ENCODE measurements at places on chromosomes 2 and 18.

DNA sequence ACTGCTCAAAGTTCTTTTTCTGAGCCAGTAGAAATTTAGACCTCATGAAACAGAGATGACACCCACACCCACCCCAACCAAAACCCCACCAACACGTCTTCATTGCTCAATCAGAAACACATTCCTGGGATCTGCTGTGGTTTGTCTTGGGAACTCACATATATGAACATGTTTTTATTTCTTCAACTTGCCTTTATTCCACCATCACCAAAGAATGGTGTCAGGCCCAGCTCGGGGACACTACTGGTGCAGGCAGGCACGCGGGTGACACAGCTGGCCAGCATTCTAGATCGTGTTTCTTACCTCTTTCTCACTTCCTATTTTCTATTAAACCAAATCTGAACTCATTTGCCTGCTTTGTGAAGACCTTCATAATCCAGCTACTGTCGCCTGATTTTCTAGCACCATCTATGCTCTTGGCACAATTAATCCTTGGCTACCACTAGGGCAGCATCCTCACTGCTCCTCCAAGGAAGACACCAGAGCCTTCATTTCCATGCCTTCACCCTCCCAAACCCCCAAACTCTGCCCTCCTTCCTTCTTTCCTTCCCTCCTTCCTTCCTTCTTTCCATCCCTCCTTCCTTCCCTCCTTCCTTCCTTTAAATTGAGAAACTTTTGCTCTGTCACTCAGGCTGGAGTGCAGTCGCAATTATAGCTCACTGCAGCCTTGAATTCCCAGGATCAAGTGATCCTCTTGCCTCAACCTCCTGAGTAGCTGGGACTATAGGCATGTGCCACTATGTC, 157.1 kb downstream of the BCL2 start:
- DNase-seq = peak; percentile 66

- no peak for DNase-seq
Observed at GRCh38 chr18:36440614-36441013, 143.1 kb downstream of the FHOD3 start.

GRCh38 chr18:75041586-75041985, 167.4 kb downstream of the PTGR3 start:
- peak; percentile 4 for DNase-seq

- DNase-seq = no peak
Observed at GRCh38 chr2:190877436-190877835, 3.2 kb upstream of the GLS start.

DNA sequence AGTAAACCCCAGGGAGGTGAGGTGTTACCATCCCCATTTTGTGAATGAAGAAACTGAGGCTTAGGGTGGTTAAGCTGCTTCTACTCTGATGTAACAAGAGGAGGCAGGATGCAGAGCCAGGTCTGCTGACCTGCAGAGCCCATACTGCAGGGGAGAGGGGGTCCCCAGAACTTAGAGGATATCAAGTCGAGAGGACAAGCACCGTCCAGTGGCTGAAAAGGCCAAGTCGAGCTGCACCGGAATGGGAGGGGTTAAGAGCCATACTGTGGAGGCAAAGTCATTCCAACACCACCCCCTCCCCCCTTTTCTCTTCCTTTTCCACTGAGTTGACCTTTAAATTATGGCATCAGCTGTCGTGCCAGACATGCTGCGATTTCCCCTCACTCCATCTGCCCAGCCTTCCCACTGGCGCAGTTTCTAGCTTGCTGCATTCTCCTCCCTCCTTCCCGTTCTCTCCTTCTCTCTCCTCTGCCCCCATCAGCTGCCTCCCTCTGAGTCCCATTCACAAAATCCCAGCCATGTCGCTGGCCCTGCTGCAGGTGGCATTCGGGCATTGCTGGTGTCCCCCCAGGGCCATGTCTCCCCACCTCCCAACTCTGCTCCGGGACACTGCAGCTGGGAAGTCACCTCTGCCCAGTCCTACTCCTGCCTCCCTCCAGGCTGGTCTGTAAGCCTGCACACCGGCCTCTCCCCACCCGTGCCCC, 346.9 kb downstream of the DYSF start:
- DNase-seq = no peak

DNA sequence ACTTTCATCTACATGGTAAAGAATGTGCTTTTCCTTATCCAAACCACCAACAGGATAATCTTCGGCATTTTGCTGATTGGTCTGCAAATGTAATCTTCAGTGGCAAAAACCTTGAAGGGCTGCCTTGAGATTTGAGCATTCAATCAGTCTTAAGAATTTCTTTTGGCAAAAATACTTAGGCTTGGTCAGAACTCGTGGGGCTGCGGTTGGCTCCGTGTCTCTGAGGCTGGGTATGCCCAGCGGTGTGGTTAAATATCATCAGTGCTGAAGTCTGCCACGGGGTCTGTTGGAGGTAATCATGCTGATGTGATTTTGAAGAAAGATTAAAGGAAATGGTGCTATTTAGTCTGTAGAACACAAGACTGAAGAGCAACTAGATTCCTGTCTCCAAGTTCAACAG, 262.6 kb downstream of the EN1 start:
- DNase-seq = no peak

DNA sequence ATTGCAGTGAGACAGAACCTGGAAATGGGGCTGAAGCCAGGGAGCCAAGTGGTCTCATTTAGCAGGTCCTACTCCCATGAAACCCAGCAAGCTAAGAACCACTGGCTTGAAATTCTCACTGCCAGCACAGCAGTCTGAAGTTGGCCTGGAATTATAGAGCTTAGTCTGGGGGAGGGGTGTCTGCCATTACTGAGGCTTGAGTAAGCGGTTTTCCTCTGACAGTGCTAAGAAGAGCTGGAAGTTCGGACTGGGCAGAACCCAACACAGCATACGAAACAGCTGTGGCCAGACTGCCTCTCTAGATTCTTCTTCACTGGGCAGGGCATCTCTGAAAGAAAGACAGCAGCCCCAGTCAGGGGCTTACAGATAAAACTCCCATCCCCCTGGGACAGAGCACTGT, 305.7 kb upstream of the SETBP1 start:
- DNase-seq = no peak

DNA sequence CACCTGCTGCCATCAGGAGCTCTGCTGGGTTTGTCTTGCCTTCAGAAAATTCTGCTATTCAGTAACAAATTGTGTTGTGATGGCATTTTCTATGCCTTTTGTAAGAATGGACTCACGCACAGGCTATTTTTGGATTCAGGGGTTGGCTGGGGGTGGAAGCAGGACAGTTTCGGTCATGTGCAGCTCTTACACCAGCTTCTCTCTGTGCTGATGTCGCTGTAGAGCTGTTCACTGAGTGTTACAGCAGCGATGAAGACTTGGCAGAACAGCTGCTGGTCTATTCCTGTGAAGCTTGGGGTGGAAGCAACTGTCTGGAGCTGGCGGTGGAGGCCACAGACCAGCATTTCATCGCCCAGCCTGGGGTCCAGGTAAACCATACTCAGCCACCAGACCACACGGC, 49.2 kb downstream of the TRPM8 start:
- DNase-seq = no peak

GRCh38 chr2:33015421-33016142, 68.8 kb downstream of the LTBP1 start:
- DNase-seq = no peak

GRCh38 chr2:195105581-195105980, 551.4 kb upstream of the SLC39A10 start:
- no peak for DNase-seq

DNA sequence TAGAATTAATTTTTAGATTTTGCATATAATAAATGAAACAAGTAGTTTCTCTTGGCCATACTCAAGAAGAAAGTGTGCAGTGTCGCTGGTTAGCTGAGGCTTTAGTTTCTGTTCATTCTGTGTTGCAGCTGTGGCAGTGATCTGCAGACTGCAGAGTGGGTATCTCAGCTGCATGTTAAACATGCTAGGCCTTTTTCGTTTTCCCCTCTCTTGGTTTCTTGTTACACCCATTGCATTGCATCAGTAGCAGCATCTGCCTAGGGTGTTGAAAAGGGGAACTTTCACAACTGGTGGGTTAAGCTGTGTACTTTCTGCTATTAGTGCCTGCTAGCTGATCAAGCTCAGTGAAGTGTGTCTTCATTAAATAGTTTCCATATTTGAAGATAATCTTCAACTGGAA, 51.3 kb downstream of the ACSL3 start:
- DNase-seq = no peak

- no peak for DNase-seq
Observed at GRCh38 chr2:183408562-183408961, 284.3 kb downstream of the NUP35 start.

DNA sequence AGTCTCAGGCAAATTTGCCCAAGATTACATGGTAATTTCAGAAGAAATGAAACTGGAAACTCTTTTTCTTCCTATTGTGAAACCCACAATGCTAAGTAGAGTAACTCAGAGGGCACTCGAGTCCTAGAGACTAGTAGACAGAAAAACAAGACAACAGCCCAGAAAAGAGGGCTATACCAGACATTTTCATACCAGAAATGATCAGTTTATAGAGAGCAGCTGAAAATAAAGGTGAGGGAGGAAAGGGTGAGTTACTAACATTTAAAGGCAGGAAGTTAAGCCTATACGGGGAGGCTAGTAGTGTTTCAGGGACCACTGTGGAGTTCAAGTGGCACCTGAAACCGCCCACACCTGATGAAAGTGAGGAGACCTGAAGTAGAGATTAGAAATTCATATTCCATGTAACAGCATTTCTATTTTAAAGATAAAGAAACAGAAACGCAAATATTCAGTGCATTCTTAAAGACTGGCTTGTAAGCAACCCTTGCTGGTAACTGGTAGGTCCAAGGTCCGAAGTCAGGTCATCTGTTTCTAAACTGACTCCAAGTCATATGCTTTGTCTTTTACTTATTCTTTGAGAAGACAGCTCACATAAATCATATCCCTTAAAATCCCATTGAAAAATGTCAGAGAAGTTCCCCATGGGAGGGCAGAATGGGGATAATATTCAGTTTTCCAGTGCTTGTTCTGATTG, 145.1 kb upstream of the ITGB6 start:
- no peak for DNase-seq

DNA sequence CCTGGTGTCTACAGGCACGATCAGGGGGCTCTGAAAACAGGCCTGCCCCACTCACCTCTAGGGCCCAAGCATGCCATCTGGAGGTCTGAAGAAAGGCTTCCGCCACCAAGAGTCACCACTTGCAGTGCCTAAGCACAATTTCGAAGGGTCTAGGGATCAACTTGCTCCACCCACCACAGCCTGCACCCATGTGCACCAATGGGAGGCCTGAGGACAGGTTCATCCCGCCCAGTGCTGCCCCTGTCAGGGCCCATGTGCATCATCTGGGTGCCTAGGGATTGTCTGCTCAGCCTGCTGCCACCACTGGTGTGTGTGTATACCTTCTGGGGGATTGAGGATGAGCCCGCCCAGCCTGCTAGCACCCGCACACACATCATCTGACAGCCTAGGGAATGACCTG, 121.0 kb upstream of the ACVR1C start:
- DNase-seq = no peak

GRCh38 chr2:236776206-236776605, 206.6 kb downstream of the ACKR3 start:
- DNase-seq = no peak

DNA sequence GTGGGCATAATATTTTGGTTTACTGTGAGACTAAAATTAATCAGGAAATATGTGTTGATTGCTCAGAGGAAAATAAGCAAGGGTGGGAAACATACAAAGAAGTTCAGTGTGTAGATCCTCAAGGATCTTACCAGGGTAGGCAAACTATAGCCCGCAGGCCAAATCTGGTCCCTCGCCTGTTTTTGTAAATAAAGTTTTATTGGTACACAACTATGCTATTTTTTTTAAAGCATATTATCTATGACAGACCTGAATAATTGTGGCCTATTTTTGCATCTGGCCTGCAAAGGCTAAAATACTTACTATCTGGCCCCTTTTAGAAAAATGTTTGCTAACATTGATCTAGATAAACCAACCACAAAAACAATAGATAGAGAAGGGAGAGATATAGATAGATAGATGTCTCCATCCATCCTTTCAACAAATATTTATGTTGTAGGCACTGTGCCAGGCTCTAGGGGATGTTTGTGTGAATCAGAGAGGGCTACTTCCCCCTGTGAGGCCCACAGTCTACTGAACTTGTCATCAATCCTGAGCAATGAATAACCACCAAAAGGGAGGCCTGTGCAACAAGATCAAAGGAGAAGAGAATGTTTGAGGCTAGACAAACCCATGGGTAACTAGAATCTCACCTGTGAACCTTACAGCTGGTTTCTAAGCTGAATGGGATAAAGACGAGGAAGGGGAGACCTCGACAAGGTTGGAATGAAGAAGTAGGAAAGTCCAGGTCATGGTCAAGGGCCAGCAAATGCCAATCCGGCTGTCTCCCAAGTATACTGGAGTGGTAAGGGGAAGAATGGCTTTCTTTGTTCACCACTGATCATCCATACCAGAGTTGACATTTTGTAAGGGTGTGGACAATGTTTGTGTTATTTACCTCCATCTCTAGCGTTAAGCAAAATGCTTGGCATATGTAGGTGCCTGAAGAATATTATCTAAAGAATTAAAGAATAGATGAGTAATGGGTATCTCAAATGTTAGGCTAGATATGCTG, 23.6 kb downstream of the ALPK2 start:
- DNase-seq = peak; percentile 27

DNA sequence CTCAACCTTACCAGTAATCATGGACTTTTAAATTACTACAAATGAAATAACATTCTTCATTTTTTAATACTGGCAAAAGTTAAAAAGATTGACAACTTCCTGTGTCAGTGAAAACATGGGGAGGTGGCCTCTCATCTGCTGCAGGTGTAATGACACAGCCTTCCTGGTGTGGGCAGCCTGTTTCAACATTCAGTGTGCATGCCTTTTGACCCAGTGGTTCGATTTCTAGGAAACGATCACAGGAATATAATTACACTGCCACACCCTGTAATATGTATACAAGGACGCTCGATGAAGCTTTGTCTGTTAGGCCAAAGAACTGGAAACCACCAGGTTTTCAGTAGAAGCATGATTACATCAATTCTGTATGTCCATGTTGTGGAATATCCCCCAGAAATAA, 68.7 kb downstream of the MTHFD2 start:
- peak; percentile 76 for DNase-seq

- no peak for DNase-seq
Observed at GRCh38 chr2:82317012-82317411, 2012.5 kb upstream of the LRRTM1 start.

GRCh38 chr18:48943333-48943732, 7.4 kb downstream of the SMAD7 start:
- DNase-seq = no peak

DNA sequence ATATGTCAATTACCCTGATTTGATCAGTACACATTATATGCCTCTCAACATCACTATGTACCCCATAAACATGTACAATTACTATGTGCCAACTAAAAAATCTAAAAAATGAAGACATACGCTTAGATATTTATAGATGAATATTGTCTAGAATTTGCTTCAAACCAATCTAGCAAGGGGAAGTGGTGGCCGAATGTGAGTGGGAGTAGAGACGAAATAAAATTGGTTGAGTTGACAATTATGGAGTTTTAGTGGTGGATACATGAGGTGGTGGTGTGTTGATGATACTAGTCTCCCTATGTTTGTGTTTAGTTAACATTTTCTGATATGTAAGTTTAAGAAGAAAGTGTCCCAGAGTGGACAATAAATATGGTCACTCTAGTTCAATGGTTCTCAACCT, 49.0 kb downstream of the SDC1 start:
- no peak for DNase-seq

Data from CD4-positive, alpha-beta T cell treated with Interleukin-4 for 1 hour (primary cell).